NK-92 treated with Interleukin-12 subunit alpha and Interleukin-12 subunit beta, amount 100 ng/mL, for 24 hours (cell line): ENCODE measurements at places on chromosomes 6 and 20.

DNA sequence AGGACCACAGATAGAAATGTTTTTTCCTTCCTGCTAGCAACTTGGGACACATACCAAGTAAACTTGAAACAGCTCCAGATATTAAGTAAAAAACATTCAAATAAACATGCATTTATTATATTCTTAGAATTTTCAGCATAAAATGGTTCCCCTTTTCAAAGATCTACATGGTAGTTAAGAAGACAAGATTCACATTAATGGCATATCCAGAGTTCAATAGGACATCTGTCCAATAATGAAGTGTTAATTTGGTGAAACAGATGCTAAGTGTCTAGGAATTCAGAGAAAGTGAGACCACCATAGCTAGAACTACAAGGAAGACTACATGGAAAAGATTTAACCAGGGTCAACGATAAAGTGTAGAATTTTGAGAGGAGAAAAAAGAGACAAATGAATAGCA lies 184.9 kb downstream of the COL12A1 start:
- no peak for DNase-seq

DNA sequence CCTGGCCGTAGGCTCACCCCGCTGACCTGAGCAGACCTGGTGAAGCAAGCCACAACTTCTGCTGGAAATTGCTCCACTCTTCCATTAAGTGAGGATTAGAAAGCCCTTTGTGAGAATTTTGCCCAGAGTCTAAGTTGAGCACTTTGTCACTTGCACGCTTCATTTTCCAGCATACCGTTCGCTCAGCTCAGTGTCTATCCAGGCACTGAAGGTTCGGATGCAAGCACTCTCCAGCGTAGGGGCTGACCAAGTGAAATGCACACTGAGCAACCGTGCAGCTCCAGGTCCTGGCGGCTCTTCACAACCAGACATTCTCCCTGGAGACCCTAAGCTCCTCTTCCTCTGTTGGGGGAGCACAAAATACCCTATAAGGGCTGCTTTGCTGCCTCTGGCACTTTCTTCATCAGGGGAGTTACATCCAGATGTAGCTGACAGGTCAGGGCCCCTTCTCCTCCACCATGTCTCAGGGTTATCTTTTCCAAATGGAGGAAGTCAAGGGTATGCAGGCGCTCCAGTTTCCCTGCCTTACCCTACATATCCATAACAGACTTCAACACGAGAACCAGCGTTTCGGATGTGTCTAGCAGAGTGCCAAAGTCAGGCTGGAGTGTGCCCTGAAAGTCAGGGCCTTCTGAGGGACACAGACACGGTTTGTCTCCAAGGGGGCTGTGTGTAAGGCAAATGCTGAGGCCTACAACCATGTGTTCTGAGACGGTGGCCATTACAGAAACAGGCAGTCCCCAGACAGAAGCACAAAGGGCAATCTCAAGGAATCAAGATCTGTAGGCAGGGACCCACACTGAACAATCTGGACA lies 146.7 kb upstream of the AFDN start:
- no peak for DNase-seq

DNA sequence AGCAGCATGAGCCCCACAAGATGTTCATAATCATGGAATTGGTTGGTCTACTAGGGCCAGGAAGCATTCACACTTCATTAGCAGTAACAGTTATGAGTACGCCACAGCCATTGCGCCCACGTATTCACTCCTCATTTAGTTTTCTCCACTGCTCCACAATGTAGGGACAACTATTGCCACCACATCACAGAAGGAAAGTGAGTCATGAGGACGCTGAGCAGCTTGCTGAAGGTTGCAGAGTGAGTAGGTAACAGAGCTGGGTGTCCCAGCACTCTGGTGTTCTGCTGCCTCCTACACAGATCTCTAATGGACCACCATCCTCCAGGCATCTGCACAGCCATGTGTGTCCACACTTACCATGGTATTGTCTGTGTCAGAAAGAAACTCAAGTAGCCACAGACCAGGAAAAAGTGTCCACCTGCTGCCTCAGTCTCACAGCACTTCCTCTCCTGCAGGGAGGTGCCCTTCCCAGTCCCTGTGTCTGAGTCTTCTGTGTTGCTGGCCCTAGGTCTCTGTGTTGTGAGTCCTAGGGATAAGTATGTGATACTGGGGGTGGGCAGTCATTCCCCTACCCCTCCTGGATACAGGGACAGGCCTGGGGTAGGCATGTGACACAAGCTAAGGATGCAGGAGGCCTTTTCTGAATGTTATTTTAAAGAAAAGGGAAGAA lies 103.9 kb downstream of the TTLL2 start:
- no peak for DNase-seq

DNA sequence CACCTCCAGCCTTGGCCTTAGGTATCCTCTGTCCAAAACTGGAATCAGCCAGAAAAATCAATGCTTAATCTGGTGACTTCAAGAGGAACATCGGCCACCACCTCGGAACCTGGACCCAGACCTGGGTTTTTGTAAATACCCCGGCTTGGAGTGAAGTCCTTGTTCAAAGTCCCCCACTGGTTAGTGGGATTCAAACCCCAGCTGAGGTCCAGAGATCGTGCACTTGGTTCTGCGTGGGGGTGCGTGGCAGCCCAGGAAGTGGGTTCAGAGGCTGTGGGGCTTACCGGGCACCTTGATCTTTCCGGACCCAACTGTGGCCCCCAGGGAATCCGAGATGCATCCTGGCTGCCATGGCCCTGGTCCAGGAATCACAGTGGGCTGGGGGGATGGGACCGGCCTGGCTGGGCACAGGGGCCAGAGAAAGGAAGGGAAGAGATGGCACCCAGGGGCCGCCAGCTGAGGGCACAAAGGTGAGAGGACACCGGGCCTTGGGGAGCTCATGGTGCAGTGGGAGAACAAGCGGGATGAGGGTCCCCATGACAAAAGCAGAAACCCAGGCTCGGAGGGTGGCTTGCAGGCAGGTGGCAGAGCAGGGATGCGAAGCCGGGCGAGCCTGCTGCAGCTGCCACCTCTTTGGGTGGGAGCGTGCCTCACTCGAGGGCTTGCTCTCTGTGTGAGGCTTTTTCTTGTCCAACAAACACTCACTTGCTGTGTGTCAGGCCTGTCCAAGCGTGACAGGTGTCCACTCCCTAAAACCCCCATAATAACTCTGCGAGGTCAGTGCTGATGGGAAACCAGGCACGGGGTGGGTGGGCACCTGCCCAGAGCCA lies 27.7 kb downstream of the ZBP1 start:
- DNase-seq = no peak

DNA sequence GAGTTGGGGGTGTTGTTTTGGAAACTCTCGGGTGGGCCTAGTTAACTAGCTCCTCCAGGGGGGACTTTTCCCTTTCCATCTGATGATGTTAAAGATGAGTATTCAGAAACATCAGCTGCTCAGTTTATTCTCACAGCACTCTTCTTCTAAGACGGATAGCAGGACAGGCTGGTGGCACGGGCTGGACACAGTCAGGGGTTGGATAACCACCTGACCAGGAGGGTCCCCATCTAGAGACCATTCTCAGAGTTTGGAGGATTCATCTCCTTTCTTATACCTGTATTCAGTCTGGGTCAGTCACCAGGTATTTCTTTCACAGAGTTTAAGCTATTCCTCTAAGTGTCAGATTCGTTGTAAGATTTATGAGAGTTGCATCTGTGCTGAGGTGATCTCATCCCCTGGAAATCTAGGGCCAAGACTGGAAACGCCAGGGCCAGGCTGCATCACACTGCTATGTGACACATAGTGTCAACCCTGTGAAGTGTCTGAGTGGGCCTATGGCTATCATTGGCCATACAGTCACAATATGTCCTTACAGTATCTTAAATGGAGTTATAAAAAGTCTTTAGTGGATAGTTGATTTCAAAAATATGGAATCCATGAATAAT lies 111.7 kb downstream of the FAM50B start:
- no peak for DNase-seq

- DNase-seq = no peak
Observed at GRCh38 chr6:19578481-19578880, 258.7 kb upstream of the ID4 start.

DNA sequence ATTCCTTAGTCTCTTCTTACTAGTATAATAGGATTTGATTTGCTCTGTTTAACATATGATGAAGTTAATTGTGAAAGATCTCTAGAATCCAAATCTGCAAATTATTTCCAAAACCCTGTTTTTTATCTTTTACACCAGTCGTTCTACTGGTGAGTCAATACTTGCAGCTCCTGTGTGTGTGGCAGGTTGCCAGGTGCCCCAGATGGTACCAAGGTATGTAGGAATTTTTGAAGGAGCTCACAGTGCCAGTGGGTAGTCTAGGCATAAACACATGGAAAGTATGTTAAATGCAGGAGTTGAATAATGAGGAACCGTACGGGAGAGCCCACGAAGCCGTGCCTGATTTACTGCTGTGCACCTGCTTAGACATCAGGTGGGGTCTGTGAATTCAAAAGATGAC lies 192.2 kb downstream of the FARS2 start:
- no peak for DNase-seq

- DNase-seq = no peak
Observed at GRCh38 chr20:25016471-25016870, 23.9 kb upstream of the APMAP start.

GRCh38 chr20:52105442-52106422 lies 85.8 kb downstream of the ZFP64 start:
- no peak for DNase-seq

DNA sequence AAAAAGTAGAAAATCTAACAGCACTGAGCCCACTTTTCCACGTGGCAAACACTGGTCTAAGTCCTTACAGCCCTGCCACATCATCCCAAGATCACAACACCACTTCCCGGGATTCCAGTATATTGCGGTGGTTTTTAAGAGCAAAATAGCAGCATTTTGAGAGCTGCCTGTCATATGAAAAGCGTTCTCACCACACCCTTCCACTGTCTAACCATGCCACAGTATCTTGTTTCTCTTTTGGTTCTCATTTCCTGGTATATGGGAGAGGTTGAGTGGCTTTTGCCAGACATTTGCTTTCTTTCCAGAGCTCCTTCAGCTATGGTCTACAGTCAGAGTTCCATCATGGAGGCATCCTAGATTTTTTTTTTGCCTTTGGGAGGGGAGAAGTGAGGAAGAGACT lies 243.0 kb downstream of the TSHZ2 start:
- DNase-seq = no peak

DNA sequence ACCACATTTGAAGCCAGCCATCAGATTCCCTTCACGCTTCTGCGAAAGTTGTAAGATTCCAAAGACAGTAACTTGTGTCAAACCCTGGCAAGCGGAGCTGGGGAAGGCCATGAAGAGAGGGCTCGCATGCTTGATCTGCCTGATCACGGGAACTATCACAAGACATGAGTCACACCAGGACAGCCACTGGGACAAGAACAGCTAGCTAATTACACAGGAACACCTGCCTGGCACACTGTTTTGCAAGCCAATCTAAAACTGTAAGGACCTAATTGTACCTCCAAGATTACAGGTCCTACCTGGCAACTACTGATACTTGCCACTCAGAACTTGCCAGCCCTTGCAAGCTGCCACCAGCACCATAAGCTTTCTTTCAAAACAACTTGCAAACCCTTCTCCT lies 289.3 kb downstream of the KIF16B start:
- DNase-seq = no peak

DNA sequence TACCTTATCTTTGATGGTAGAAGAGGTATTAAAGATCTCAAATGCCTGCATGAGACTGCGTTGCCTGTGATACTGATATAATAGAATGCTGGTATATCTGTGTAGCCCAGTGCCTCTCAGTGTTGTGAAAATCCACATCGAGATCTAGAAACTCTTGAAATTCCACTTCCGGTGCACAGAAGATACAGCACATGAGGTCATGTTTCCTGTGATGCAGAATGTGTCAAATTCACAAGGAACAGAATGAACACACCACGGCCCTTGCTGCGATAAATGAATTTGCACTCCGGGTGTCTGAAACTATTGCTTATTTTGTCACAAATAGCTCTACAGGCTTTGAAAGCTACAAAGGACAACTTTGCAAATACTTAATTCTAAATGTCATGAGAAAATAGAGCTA lies 687.9 kb upstream of the AGPAT4 start:
- peak; percentile 10 for DNase-seq
